Fibroblast of lung (primary cell): ENCODE measurements at places on chromosomes 3 and 15. TPM values are rescaled to one million over a fixed set of nuclear protein-coding genes. Genes with fewer than 3 reads are reported as not detected.
A peak's percentile ranks its signal among the peaks of the same experiment; 100 is the strongest.

Gene TJP1
- total RNA-seq: 45.2 and 53.7 TPM in 2 replicates

- no peaks in the 10 kb centered on the region for H3K4me1 ChIP-seq
- no peaks in the 10 kb centered on the region for H3K27me3 ChIP-seq
- no peaks in the 10 kb centered on the region for H3K36me3 ChIP-seq
- no peak overlapping the region for H3K27ac ChIP-seq
- no peak for DNase-seq
These were observed 159.7 kb upstream of the CNTN4 start for GRCh38 chr3:1938975-1939374.

Gene IL17RC
- 17.5 and 21.3 TPM in 2 replicates for total RNA-seq

- H3K4me1 ChIP-seq: no peaks in the 10 kb centered on the region
- no peak overlapping the region for H3K4me3 ChIP-seq
- no peak overlapping the region for H3K27ac ChIP-seq
- no peaks in the 10 kb centered on the region for H3K36me3 ChIP-seq
These were observed 19.1 kb downstream of the HSPBAP1 start for GRCh38 chr3:122774564-122774963.

Gene FOXL2
- under 0.01 TPM in 2 replicates for total RNA-seq

DNA sequence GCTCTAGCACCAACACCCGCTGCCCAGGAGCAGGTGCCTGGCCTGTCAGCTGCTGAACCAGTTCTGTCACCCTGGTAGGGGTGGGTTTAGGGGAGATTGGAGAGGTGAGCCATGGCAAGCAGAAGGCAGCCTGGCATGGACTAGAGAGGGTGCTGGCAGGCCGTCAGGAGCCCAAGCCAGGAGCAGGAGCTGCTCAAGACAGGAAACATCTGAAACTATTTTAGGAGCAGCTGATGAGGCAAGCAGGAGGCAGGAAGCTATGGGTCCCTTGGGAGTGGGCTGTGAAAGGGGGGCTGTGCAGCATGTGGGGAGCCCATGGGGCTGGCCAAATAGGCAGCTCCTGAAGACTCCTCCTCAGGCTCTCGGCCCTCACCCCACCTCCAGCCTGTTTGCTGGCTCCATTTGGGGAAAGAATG, 2.3 kb downstream of the INKA1 start:
- no peaks in the 10 kb centered on the region for H3K27me3 ChIP-seq
- H3K4me1 ChIP-seq: peaks cover 26% of the 10 kb centered on the region
- peak; percentile 88 for DNase-seq
- H3K27ac ChIP-seq: peak overlapping the region; percentile 34

Gene LTK
- total RNA-seq: under 0.01 and 0.99 TPM in 2 replicates

DNA sequence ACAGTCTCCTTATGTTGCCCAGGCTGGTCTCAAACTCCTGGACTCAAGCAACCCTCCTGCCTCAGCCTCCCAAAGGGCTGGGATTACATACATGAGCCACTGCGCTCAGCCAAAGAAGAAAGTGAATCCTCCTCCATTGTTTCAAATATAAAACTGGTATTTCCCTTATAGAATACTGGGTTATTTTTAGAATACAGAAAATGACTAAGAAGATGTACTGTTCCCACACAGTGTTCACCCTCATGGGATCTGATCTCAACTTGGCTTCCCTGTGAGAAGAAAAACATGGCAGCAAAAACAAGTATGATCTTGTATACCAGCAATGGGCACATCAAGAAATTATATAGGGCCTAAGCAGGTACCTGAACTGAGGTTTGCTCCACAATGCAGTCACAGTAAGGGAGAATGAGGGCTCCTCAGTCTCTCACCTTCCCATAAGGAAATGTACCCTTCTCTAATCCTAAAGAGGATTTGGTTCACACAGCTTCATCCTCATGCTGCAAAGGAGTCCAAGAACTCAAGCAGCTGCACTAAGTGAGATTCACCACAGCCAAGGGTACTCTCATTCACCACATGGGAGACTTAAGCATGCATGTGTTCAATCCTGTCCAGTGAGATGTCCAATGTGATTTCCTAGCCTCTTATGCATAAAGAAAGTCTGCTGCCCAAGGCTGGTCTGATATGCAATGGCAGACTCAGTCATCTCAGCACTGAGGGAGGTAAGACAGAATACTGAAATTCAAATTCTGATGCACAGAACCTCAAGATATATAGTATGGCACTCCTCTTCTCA, 25.8 kb downstream of the USP4 start:
- no peaks in the 10 kb centered on the region for H3K27me3 ChIP-seq
- peaks cover 11% of the 10 kb centered on the region for H3K36me3 ChIP-seq
- peak; percentile 20 for DNase-seq
